Activated CD8-positive, alpha-beta memory T cell treated with anti-CD3 and anti-CD28 coated beads, Interleukin-2, amount 50 U/mL, for 48 hours (primary cell): ENCODE measurements at places on chromosomes 5 and 9.

GRCh38 chr9:100099722-100100042, 639 bp downstream of the INVS start:
- no peak for DNase-seq

- no peak for DNase-seq
Observed at GRCh38 chr5:39399135-39400036, 25.4 kb downstream of the DAB2 start.

DNA sequence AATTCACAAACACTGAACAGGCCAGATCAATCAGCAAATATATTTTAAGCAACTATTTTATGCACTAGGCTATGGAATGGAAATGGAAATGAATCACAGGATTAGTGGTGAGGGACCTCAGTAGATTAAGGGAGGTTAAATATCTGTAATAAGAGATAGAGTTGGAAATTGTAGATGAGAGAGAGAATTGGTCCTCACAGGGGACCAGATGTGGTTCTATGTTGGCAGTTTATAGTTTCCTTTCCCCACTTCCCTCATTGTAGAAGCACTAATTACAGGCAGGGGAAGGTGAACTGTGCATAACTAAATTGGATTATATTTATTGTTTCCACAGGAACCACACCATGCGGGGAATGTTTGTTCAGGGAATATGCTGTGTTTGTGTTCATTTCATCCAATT, 496.2 kb downstream of the ARHGEF28 start:
- no peak for DNase-seq

DNA sequence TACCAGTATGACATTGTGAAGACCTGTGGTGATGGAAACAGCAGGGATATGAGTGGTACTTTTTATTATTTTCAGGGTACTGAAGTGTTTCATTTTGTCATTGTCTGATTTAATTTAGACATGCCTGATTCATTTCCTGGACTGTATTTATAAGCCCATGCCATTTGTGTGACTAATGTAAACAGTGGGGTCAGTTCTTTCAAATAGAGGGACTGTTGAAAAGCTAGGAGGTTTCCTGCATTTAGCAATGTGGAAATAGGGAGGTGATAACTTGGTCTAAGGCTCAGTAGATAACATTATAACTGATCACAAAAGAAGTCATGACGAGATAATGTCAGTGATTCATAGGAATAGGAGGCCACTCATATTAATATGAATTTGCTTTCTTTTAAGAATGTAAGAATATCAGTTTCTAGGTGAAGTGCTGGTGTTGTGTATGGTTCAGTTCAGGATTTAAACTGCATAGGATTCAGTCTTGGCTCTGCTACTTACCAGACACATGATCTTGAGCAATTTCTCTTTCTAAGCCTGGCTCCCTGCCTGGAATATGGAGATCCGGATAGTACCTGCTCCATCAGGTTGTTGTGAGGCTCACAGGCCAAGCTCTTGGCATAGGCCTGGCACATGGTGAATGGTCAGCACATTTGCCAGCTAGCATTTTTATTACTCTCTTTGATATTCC, 7.5 kb downstream of the RASGRF2 start:
- no peak for DNase-seq

DNA sequence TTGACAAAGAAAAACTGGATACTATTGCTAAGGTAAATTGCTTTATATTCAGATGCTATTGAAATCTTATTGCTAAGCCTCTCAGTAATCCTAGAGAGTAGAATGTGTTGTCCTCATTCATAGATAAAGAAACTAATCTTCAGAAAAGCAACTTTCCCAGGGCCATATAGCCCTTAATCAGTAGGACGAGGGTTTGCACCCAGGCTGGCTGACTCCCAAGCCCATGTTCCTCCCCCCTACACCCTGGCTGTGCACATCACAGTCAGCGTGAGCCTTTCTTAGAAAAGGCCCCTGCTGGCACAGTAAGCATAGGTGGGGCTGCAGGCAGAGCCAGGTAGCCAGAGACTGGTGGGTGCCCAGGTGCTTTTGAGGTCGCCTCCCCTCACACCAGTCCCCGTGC, 15.8 kb upstream of the GLIPR2 start:
- DNase-seq: no peak

DNA sequence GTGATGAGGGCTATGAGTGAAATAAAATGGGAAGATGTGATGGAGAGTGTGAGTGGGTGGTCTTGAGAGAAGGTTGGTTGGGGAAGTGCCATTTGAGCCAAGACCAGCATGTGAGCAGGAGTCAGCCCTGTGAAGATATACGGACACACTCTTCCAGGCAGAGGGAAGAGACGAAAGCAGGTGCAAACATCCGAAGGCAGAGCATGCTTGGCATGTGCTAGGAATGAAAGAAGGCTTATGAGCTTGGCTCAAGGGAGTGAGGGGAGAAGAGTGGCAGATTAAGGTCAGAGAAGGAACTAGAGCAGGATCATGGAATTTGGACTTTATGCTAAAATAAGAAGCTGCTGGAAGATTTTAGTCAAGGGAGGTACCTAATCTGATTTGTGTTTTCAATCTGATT, 23.6 kb upstream of the CCDC112 start:
- DNase-seq: no peak

- no peak for DNase-seq
Observed at GRCh38 chr5:95673081-95673480, 9.7 kb downstream of the SPATA9 start.

DNA sequence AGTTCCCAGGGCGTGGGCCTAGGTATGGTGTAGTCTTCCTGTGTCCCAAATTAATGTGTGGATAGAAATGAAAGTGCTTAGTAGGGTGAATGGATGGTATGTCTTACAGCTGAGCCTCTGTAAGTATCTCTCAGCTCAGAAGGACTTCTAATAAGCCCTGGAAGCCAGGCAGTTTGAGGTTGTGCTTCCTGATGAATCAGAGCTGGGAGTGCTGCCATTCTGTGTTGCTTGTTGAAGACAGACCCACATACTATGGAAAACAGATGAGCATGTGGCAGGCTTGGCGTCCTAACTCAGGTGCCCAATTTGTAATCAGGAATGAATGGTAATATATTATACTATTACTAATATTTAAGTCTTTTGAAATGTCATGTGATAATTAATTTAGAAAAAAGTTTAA, 69.8 kb downstream of the CMYA5 start:
- DNase-seq: no peak

- DNase-seq: no peak
Observed at GRCh38 chr9:81979196-81979595, 9.4 kb upstream of the SPATA31D1 start.

DNA sequence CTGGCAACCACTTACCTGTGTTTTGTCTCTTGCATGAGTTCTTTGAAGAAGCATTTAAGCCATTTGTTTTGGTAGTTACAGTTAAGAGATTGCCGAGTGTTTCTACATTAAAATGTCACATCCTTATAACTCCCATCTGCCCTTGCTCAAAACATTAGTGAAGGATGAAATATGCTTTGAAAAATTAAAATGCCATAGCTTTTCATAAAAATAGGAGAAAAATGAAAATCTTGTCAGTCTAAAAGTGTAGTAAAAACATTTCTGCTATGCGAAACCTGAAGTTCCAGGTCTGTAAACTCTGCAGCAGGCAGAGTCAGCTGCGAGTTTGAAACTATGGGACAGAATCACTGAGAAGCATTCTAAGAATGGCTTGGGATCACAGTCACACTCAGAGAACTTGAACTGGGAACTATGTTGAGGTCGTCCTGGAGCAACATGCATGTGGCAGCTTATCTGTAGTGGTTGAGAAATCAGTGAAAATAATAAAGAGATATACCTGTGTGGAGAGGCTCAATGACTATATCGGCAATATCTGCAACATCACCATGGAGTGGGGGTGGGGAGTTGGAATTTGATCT, 67.4 kb downstream of the RASGRF2 start:
- DNase-seq: no peak

- no peak for DNase-seq
Observed at GRCh38 chr9:131650254-131650653, 89.6 kb downstream of the RAPGEF1 start.

DNA sequence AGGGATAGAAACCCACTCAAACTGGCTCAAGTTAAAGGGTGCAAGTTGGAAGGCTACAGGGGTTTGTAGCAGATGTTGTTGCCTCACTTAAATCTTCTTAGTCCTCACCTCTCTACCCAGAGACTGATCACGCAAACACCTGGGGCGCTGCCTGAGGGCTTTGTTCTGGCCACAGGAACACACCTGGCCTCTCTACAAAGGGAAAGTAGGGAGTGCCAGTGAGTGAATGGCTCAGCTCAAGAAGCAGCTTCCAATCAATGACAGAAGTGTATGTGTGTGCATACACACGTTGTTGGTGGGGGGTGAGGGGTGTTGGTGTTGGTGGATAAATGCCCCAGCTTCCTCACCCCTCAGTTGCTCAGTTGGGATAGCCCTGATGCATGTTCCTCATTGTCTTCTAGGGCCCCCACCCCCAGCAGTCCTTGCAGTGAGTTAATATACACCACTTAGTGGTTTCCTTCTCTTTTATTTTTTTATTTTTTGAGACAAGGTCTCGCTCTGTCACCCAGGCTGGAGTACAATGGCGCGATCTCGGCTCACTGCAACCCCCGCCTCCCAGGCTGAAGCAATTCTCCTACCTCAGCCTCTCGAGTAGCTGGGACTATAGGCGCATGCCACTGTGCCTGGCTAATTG, 30.6 kb upstream of the CTNNA1 start:
- no peak for DNase-seq

DNA sequence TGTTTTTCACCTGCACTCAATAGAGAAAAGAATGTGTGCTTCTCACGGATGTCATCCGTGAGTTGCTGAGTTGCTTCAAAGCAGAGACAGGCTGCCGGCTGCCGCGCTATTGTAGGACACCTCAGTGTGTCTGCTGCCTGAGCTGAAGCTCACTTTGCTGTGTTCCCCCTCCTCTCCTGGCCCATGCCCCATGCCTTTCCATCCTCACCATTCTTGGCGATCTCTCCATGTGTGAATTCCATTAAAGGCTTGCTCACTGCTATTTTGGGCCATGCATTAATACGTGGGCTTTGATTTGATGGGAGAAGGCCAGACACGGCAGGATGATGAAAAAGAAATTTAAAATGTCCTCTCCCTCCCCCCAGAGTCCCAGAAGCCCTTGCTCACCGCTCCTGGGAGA, 14.5 kb downstream of the ADAM19 start:
- DNase-seq: no peak

DNA sequence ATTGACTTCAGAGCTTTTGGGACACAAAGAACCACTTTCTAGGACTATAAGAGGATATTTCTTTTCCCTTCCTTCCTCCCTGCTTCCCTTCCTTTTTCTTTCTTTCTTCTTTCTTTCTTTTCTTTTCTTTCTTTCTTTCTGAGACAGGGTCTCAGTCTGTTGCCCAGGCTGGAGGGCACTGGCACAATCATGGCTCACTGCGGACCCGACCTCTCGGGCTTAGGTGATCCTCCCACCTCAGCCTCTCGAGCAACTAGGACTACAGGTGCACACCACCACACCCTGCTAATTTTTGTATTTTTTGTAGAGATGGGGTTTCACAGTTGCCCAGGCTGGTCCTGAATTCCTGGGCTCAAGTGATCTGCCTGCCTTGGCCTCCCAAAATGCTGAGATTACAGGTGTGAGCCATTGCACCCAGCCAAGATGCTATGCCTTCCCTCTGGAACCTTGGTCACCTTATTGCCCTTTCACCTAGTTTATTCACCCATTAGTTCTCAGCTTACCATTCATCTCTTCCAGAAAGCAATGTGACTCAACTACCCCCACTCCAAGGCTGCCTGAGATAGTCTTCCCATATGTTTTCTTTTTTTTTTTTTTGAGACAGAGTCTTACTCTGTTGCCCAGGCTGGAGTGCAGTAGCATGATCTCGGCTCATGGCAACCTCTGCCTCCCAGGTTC, 10.1 kb downstream of the PLIN2 start:
- DNase-seq: no peak

DNA sequence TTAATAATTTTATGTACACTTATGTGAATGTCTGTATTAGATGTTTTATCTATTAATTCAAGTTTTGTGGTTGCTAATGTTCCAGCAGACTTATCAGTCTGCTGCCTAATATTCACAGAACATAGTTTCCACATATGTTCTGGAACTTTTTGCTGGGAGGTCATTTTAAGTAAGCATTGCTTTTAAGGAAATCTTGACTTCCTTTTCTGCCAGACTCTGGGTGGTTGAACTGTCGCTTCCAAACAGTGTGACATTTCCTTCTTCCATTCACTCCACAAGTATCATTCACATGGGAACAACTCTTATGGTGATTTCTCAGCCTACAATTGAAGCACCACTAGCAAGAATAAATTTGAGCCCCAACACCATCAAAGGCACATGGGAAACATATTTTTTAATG, 82.9 kb downstream of the PLCXD3 start:
- DNase-seq: no peak

DNA sequence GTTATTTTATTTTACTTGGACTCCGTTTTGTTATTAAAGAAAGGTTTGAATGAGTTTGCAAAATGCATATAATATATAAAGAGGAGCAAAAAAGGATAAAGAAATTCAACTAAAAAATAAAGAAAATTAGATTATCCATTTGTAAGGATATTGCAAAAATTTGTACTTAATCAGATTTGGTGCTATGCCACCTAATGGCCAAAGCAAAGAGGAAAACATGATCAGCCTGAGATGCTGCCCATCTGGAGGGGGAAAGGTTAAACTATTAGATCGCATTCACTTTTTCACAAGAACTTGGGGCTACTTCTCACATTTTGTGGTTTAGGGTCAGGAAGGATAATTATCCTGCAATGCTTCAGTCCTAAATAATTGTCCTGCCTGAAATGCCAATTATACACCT, 350.6 kb downstream of the MLLT3 start:
- no peak for DNase-seq

DNA sequence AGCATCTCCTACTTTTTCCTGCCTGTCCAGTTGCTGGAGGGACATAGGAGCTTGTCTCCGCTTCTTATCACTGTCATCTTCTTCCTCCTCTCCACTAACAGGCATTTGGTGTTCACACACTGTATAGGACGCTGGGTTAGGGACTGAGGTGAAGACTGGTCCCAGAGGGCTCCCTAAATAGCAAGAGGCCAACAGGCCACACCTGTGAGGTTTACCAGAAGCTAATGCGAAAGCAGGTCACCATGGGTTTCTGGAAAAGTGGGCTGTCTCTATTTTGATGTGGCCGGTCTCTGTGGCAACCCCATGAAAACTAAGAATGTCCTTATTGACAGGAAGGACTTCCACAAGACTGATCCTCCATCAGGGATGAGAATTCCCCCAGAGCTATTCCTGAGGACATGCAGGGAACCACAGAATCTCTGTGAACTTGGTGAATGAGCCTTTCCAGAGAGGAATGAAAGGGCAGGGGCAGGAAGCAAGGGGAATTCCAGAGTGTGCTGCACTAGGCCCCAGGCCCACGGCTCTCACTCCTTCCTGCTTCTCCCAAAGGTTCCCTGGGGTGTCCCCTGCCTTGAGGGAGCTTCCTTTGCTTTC, 61.7 kb downstream of the DAP start:
- DNase-seq: no peak

GRCh38 chr9:112176524-112176923, 1.4 kb upstream of the SUSD1 start:
- no peak for DNase-seq

- no peak for DNase-seq
Observed at GRCh38 chr9:124676159-124676551, 95.0 kb downstream of the NR6A1 start.
